Thyroid gland (tissue), 4 donors: ENCODE measurements at places on chromosomes 12 and 14. TPM values are rescaled to one million over a fixed set of nuclear protein-coding genes. Genes with fewer than 3 reads are reported as not detected.

The KCNC2 gene
- not detected for total RNA-seq

The ZBTB42 gene
- total RNA-seq, result 12.9 TPM

The DLGAP5 gene
- not detected for total RNA-seq

The CLECL1 gene
- not detected for total RNA-seq

The PLBD1 gene
- total RNA-seq, result 11.8 TPM

The P3H3 gene
- 27.9 TPM for total RNA-seq

The RFX4 gene
- total RNA-seq, result 0.45 TPM

The NTS gene
- 0.45 TPM for total RNA-seq

DNA sequence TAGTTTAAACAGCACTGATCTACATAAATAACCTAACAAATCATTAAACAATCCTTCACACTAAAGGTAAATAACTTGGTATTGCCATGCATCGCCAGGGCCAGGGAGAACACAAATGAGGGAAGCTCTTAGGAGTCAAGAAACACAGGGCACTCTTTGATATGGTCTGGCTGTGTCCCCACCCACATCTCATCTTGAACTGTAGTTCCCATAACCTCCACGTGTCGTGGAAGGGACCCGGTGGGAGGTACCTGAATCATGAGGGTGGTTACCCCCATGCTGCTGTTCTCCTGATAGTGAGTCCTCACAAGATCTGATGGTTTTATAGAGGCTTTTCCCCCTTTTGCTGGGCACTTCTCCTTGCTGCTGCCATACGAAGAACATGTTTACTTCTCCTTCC, 17.3 kb downstream of the TMEM132D start:
- no peaks in the 10 kb centered on the region for H3K36me3 ChIP-seq
- no peak overlapping the region for H3K27ac ChIP-seq
- H3K4me1 ChIP-seq, result no peaks in the 10 kb centered on the region
- H3K4me3 ChIP-seq, result no peak overlapping the region
- no peaks in the 10 kb centered on the region for H3K27me3 ChIP-seq

DNA sequence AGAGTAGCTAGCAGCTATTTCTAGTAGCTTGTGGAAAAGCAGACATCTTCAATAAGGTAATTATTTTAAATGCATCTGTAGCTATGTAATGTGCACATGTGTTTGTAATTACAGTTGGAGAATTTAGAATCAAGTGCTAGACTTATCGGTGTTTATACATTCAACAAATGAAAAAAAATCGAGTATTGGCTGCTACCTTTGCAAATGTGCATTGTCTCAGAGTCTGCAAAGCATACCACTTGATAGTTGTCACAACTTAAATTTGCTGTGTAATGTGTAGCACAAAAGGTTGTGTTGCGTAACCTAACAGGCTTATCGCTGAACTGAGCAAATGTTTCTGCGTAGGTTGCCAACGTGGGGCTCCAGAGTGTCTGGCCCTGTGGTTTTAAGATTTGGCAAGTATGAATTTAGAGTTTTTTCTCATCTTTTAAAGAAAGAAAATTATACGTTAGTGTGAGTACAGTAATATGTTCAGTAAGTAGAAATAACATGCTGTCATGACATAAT, 44.3 kb downstream of the TMTC2 start:
- H3K4me3 ChIP-seq, result no peak overlapping the region
- H3K27me3 ChIP-seq, result no peaks in the 10 kb centered on the region
- no peak overlapping the region for H3K27ac ChIP-seq
- no peaks in the 10 kb centered on the region for H3K36me3 ChIP-seq
- no peaks in the 10 kb centered on the region for H3K4me1 ChIP-seq

DNA sequence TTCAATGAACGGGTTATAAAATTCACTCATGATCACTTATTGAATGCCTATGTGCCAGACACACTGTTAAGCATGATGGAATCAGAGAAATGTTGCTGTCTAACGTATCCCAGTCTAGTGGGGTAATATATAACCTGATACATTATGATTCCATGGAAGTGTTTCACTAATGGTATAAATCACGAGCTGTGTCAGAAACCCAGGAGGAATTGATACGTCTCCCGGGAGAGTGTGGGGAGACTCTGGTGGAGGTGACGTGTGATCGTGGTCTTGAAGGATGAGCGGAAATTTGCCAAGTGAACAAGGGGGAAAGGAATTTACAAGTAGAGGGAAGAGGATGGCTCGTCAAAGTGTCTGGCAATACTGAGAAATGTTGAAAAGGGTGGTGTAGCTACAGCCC, 26.5 kb downstream of the MANSC1 start:
- H3K36me3 ChIP-seq, result no peaks in the 10 kb centered on the region
- H3K4me1 ChIP-seq, result peaks cover 5% of the 10 kb centered on the region
- no peak overlapping the region for H3K27ac ChIP-seq
- no peaks in the 10 kb centered on the region for H3K27me3 ChIP-seq

GRCh38 chr14:74528406-74528805, 34.8 kb downstream of the ISCA2 start:
- H3K4me1 ChIP-seq, result peaks cover 55% of the 10 kb centered on the region
- peak overlapping the region; percentile 36 for H3K27ac ChIP-seq
- DNase-seq, result no peak

DNA sequence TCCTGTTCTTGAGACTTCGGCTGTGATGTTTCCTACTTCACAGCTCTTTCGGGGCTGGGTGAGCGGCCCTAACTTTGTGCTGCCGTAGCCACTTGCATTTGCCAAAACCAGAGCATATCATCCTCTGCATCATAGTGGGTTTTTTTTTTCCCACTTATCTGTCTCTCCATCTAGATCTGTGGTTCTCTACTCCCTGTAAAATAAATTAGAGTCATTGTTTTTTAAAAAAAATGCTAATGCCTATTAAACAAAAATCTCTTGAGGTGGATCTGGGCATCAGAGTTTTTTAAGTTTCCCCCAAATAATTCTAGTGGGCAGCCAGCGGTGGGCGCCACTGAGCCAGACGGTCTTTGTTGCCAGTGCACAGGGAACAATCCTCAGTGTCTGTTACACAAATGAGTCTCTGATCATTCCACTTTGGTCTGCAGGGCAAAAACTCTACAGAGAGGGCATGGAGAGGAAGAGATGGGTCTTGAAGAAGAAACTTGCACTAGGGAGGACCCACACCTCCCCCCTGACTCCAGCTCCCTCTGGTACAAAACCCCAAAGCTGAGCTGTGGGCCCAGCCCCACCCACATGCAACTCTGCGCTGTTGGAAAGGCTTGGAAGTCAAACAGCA, 62.4 kb upstream of the BCL2L14 start:
- no peaks in the 10 kb centered on the region for H3K27me3 ChIP-seq
- H3K36me3 ChIP-seq, result no peaks in the 10 kb centered on the region
- DNase-seq, result no peak
- no peak overlapping the region for H3K27ac ChIP-seq

GRCh38 chr12:123936471-123936870, 36.2 kb downstream of the CCDC92 start:
- H3K27ac ChIP-seq, result no peak overlapping the region
- H3K4me1 ChIP-seq, result no peaks in the 10 kb centered on the region
- peaks cover 12% of the 10 kb centered on the region for H3K36me3 ChIP-seq
- H3K27me3 ChIP-seq, result no peaks in the 10 kb centered on the region
- DNase-seq, result no peak
- no peak overlapping the region for H3K4me3 ChIP-seq

- H3K4me1 ChIP-seq, result no peaks in the 10 kb centered on the region
- H3K4me3 ChIP-seq, result no peak overlapping the region
- DNase-seq, result no peak
- no peak overlapping the region for H3K27ac ChIP-seq
- no peaks in the 10 kb centered on the region for H3K36me3 ChIP-seq
- no peaks in the 10 kb centered on the region for H3K27me3 ChIP-seq
These were observed 7.0 kb downstream of the MYL2 start for GRCh38 chr12:110913119-110914056.

DNA sequence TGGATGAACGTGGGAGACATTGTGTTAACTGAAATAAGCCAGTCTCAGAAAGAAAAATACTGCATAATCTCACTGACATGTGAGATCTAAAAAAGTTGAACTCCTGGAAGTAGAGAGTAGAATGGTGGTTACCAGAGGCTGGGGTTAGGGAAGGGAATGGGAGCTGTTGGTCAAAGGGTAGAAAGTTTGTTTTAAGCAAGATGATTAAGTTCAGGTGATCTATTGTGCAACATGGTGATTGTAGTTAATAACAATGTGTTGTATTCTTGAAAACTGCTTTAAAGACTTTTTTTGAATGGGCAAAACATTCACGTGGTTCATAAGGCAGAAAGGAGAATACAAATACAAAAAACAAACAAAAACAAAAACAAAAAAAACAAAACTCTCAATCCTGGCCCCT, 460.4 kb upstream of the TBX3 start:
- DNase-seq, result no peak
- no peaks in the 10 kb centered on the region for H3K36me3 ChIP-seq
- H3K27ac ChIP-seq, result no peak overlapping the region
- H3K27me3 ChIP-seq, result no peaks in the 10 kb centered on the region
- H3K4me3 ChIP-seq, result no peak overlapping the region

GRCh38 chr14:105473677-105474482, 741 bp upstream of the CRIP2 start:
- H3K4me1 ChIP-seq, result peaks cover 65% of the 10 kb centered on the region
- H3K36me3 ChIP-seq, result no peaks in the 10 kb centered on the region
- H3K27me3 ChIP-seq, result no peaks in the 10 kb centered on the region
- no peak overlapping the region for H3K4me3 ChIP-seq
- peak; percentile 99 for DNase-seq
